ENCODE measurements at places on chromosomes 3 and 15.

DNA sequence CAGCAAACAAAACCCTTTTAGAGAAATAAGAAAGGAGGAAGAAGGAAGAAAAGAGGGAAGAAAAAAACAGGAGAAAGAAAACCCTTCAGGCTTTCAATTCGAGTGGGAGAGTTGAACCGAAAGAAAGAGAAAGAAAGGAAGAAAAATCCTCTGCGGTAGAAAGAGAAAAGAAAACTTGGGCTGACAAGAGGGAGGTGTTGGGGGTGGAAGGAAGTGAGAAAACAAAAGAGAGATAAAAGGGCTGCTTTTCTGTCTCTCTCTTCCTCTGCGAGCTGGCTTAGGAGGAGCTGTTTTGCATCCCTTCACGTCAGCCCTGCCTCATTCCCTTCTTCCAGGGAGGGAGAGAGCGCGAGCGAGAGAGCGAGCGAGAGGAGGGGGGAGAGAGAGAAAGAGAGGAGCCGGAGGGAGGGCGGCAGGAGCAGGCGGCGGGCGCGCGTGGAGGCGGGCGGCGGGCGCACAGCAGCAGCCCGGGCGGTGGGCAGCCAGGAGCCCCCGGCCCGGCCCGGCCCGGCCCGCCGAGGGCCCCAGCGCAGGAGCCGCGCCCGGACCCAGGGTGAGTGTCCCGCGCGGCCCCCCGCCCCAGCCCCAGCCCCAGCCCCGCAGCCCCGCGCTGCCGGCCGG, at the start of gene ZNF710:
ZNF710 (plus strand) TSS at position 263 of the 621 bp plus-strand sequence. CDS start 65,814 bp downstream, outside the sequence.
- peak within 1 kb of the TSS; percentile 63 for H3K27ac ChIP-seq
- peak within 1 kb of the TSS; percentile 89 for H3K4me3 ChIP-seq
- no peaks in the 10 kb centered on the region for H3K27me3 ChIP-seq
- no peak for DNase-seq

DNA sequence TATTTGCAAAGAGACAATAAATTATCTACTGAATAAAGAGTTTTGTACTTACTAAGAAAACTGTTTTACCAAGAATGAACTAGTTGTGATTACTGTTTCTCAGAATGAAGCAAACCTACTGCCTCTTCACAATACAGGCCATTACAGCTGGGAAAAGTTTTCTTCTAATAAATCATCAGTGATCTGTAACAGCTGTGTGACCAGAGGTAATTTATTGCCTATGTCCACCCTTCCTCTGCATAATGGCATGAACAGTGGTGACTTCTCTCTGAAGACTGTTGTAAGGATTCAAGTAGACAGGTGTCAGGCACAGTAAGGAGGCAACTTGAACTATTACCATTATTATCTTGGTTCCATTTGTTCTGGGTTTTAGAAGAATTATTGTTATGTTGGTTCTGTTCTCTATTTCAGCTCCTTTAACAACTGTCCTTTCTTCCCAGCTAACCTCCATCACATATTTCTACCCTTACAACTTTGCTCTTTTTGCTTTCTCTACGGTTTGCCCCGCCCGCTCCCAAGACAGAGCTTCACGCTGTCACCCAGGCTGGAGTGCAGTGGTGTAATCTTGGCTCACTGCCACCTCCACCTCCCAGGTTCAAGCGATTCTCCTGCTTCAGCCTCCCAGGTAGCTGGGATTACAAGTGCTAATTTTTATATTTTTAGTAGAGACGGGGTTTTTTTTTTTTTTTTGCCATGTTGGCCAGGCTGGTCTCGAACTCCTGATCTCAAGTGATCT, 51.5 kb downstream of the PRKAR2A start:
- no peaks in the 10 kb centered on the region for H3K4me1 ChIP-seq
- no peak for DNase-seq
- no peak overlapping the region for H3K4me3 ChIP-seq

GRCh38 chr3:174441588-174442301, 417.4 kb upstream of the NAALADL2 start:
- no peaks in the 10 kb centered on the region for H3K36me3 ChIP-seq
- no peaks in the 10 kb centered on the region for H3K4me1 ChIP-seq
- peaks cover 6% of the 10 kb centered on the region for H3K27me3 ChIP-seq
- no peak overlapping the region for H3K4me3 ChIP-seq

GRCh38 chr3:53089511-53089910, 40.7 kb downstream of the RFT1 start:
- no peak overlapping the region for H3K27ac ChIP-seq
- no peak for DNase-seq
- no peaks in the 10 kb centered on the region for H3K27me3 ChIP-seq
- peaks cover 47% of the 10 kb centered on the region for H3K36me3 ChIP-seq
- H3K4me3 ChIP-seq = no peak overlapping the region

DNA sequence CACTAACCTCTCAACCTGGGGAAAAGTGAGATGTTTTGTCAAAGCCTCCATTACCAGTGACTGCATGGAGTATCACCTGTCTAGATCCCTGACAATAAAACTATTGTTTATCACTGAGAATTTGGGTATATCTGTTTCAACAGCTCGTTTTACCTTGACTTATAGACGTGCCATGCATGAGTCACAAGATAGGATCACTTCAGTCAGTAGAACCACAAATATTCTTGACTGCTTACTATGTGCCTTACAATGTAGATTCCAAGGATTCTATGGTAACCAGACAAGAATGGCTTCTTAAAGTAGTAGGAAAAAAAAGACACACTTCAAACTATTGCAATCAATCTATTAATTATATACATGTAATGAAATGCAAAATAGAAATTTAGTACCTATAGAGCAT, 55.7 kb upstream of the GRM7 start:
- H3K36me3 ChIP-seq = no peaks in the 10 kb centered on the region
- no peak overlapping the region for H3K4me3 ChIP-seq
- no peaks in the 10 kb centered on the region for H3K4me1 ChIP-seq
- H3K27me3 ChIP-seq = no peaks in the 10 kb centered on the region

DNA sequence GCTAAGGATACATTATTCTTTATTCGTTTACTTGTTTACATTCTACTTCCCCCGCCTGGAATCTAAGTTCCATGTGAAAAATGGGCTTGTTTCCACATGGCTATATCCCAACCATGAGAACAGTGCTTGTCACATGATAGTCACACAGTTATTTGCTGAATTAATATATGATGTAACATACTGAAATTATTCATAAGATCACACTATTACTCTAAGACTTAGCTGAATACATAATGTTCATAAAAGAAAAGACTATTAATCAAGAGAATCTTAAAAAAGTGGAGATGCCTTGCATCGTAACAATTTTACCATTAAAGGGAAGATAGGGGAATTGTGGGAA, 6.5 kb downstream of the PBRM1 start:
- peaks cover 48% of the 10 kb centered on the region for H3K36me3 ChIP-seq
- H3K4me3 ChIP-seq = no peak overlapping the region
- no peak for DNase-seq
- no peak overlapping the region for H3K27ac ChIP-seq
- H3K4me1 ChIP-seq = no peaks in the 10 kb centered on the region
